ENCODE measurements at places on chromosomes 11 and 22.

GRCh38 chr11:45593992-45594391, 71.4 kb downstream of the CHST1 start:
- no peak for DNase-seq

- DNase-seq = no peak
Observed at GRCh38 chr22:30813936-30814335, 119.3 kb downstream of the OSBP2 start.

- DNase-seq = no peak
Observed at GRCh38 chr11:112455791-112456190, 195.1 kb upstream of the PLET1 start.

DNA sequence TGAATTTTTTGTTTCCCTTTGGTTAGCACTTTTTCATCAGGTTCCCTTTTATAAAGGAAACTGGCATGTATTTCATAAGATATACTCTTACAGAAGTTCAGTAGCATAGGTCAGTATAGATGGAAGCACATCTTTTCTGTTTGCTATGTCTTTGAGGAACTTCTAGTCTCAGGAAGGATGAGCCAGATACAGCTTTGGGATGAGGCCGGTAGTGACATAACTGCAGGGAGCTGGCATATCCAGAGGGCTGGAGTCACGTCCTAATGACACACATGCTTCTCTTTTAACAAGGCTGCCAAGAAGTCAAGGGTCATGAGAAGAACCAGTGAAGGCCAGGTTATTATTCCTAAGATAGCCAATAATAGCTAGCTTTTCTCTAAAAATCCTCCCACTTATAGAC, 33.3 kb upstream of the ADSL start:
- DNase-seq = no peak

DNA sequence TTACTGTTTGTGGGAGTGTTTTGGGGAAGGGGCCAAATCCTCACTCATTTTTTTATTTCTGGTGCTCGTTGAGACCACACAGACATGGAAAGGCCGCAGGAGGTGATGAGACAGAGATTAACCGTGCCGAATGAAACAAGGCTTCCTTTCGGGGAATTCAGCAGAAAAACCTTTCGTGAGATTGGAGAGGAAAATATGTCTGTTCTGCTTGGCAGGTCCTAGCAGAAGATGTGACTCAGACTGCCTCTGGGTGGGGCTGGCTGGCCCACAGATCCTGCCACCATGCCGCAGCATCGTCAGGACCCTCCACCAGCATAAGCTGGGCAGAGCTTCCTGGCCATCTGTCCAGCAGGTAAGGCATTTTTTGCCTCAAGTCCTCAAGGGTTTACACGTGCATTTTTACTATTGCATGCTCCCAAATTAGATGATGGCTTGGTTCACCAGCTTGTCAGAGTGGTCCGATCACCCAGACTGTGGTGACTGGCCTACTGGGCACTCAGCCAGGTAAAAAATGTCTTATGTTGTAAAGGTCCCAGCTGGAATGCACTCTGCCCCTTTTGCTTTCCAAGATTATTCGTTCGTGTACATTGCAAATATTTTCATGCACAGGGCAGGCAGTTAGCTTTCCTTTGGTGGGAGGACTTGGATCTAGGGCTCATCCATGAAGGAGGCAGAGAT, 1.5 kb downstream of the DDB2 start:
- DNase-seq = peak; percentile 80

GRCh38 chr11:104060004-104060794, 23.8 kb downstream of the DDI1 start:
- DNase-seq = no peak

DNA sequence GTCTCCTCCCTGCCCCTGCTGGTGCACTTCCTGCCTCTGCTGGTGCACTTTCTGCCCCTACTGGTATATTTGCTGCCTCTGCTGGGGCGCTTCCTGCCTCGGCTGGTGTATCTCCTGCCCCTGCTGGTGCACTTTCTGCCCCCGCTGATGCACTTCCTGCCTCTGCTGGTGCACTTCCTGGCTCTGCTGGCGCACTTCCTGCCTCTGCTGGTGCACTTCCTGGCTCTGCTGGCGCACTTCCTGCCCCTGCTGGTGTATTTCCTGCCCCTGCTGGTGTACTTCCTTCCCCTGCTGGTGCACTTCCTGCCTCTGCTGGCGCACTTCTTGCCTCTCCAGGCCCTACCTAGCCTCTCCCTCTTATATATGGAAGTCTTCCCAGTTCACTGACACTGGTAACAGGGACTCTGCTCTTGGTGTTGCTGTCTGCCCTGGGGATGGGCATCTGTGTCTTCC, 10.1 kb downstream of the MTFP1 start:
- peak; percentile 83 for DNase-seq

GRCh38 chr11:58866788-58867187, 22.3 kb upstream of the GLYATL2 start:
- no peak for DNase-seq

- no peak for DNase-seq
Observed at GRCh38 chr11:42674436-42674835, 637.4 kb upstream of the API5 start.

DNA sequence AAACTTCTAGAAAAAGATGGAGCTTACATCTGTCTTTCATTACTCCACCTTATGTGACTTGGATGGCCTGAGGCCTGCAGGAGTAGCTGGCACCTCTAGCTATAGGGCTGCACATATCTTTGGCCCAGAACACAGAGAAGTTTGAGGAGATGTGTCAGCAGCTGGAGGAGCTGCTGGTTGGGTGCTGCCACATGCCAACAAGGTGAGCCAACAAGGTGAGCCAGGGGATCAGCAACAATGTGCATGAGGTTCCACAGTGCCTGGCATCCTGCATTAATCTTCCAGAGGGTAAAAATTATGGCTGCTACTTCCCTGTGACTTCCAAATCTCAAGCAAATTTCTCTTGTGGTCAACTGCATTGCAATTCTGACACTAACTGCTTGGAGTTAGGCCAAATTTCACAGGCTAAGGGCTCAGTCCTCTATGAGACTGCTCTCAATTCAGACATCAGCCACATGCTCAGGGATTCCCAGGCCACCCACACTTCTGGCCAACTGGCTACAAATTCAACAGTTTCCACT, 16.0 kb downstream of the RBM7 start:
- no peak for DNase-seq

GRCh38 chr11:62033191-62034035, 66.0 kb upstream of the FTH1 start:
- no peak for DNase-seq

DNA sequence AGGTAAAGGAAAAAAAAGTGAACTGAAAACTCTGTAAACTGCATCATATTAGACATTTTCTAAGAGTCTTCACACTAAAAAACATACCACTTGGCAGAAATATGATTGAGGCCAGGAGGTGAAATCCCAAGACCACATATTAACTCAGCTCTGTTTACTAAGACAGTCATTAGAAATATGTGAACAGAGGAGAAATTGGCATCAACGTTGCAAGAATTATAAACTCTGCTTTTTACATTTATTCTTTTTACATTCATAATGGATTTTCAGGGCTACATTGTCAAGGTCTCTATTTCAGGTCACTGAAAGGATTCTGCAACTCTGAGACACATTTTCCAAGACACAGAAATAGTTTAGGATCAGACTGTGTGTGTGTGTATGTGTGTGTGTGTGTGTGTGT, 1364.0 kb downstream of the LRRC4C start:
- DNase-seq = no peak

GRCh38 chr11:36455658-36456111, 54.4 kb downstream of the TRAF6 start:
- DNase-seq = no peak
